ENCODE measurements at places on chromosomes 2 and 18.

DNA sequence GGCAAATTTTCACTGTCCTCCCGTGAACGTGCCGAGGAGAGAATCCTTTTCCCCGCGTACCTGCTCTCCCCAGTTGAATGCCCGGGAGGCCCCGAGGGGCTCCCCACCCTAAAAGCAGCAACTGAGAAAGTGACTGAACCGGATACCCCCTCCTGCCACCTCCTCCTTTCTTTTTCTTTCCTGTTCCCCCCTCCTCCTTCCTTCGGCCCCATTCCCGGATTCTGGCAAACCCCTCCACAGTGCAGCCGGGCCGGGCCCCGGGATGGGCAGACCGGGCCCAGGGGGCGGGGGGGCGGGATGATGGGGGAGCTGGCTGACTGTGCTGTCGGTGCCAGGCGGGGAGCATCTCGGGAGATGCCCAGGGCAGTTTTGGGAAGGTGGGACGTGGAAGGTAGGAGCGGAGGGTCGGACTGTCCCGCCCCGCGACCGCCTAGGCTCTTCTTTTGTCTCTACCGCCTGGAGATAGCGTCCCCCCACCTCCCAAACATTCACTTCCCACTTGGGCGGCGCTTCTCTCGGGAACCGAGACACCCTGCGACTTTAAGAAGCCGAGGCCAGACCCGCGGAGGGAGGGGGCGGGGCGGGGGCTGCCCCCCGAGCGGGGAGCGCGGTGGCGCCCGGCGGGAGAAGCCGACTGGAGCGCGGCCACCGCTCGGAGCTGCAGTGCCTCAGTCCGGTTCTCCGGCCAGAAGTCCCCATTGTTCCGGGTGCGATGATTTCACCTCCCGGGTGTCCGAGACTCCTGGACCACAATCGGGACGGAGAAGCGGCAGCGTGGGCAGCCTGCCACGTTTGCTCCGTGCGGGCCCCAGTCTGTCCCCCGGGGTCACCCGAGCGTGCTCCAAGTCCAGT lies 8.2 kb downstream of the DLX2 start:
- no peak for DNase-seq

- no peak for DNase-seq
Measured at GRCh38 chr2:76940559-76940958, 581.6 kb downstream of the LRRTM4 start.

DNA sequence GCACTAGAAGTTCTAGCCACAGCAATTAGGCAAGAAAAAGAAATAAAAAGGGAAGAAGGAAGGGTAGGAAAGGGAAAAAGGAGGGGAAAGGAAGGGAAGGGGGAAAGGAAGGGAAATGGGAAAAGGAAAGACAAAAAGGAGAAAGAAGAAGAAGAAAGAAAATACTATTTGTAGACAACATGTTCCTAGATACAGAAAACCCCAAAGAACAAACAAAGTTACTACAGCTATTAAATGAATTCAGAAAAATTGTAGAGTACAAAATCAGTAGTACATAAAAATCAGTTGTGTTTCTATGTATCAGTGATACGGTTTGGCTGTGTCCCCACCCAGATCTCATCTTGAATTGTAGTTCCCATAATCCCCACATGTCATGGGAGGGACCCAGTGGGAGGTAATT lies 52.3 kb downstream of the RPE start:
- no peak for DNase-seq

DNA sequence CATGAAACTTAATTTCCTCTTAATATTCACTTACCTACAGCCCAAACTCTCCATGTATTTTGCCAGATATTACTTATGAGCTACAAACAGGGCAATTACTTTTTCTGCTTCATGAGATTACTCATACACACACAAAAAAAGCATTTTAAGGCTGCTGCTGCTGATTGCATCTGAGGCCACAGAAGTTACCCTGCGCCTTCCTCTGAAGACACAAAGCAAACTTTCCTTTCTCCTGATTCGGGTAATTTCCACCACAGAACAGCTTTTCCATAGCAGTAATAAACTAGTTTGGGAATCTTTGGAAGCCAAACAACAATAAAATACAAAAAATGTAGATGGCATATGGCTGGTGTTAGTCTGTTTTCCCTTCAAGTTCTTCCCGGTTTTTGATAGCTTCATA lies 6.2 kb downstream of the TTC32 start:
- no peak for DNase-seq

DNA sequence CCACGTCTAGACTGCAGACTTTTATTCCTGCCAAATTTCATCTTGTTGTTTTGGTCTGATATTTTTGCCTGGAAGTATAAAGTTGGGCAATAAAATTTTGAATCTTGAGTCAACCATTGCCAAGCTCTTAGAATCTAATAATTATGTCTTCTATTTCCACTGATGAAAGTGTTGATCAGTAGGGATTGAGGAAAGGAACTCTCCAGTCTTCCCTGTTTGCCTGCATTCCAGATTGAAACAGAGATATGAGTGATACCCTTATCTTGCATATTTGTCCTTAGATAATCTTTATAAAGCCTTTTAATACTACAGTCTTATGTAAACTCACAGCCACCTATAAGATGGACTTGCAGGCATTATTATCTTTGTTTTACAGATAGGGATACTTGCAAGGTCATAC lies 45.5 kb upstream of the UBE2E3 start:
- no peak for DNase-seq

DNA sequence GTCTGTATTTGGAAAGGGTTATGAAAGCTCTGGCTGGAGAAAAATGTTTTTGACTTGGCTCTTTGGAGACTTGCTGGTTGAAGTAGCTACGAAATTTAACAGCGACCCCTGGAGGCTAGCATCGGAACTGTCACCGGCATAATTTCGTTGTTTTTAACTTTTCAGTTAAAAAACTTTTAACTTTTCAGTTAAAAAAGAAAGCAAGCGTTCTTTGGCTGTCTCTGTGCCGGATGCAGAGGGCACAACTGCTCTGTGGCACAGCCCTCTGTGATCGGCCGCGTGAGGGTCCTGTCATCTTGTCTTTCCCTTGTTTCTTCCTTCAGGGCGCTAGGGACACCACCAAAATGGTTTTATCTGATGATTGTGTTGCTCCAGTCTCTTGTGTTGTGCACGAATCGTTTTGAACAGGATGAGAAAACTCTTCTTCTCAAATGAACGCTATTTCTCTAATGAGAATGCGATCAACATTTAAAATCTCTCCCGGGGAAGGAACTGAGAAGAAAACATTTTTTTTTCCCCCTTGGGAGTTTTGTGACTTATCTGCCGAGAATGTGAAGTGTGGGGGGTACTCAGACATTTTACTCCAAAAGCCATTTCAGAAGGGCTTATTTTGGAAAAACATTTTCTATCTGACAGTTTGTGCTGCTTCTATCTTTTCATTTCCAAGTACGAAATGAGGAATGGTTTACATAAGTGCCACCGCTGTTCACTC lies 57.1 kb downstream of the ADCYAP1 start:
- peak; percentile 23 for DNase-seq

GRCh38 chr2:19667085-19667484 lies 234.7 kb downstream of the TTC32 start:
- no peak for DNase-seq

DNA sequence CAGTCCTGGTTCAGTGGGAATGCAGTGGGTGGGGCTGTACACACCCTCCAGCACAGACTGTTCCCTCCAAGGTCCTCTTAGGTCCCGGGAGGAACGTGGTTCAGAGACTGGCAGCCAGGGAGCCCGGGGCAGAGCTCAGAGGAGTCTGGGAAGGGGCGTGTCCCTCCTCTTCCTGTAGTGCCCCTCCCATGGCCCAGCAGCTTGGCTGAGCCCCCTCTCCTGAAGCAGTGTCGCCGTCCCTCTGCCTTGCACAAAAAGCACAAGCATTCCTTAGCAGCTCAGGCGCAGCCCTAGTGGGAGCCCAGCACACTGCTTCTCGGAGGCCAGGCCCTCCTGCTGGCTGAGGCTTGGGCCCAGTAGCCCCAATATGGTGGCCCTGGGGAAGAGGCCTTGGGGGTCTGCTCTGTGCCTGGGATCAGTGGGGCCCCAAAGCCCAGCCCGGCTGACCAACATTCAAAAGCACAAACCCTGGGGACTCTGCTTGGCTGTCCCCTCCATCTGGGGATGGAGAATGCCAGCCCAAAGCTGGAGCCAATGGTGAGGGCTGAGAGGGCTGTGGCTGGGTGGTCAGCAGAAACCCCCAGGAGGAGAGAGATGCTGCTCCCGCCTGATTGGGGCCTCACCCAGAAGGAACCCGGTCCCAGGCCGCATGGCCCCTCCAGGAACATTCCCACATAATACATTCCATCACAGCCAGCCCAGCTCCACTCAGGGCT lies 17.5 kb upstream of the FAHD2A start:
- no peak for DNase-seq

GRCh38 chr2:220503431-220503830 lies 876.0 kb downstream of the SLC4A3 start:
- no peak for DNase-seq

DNA sequence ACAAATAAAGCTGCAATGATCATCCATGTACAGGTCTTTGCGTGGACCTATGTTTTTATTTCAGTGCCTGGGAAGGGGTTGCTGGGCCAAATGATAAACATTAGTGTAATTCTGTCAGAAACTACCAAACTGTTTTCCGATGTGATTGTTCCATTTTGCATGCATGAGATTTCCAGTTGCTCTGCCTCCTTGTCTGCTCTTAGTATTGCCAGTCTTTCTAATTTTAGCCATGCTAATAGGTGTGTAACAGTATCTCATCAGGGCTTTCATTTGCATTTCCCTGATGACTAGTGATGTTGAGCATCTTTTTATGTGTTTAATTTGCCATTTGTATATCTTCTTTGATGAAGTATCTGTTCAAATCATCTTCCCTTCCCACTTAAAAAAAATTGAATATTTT lies 67.5 kb downstream of the SP110 start:
- DNase-seq, result no peak

DNA sequence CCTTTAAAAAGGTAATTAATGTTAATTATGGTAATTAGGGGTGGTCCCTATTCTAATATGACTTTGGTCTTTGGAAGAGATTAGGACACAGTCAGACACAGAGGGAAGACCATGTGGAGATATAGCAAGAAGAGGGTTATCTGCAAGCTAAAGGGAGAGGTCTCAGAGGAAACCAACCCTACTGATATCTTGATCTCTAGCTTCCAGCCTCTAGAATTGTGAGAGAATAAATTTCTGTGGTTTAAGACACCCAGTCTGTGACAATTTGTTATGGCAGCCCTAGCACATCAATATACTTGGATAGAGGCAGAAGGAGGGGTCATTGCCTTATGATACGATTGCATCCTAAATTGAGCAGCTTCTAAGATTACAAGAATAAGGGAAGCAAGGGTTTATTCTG lies 21.3 kb upstream of the NT5C1B start:
- DNase-seq, result no peak
